ENCODE measurements at places on chromosomes 5 and 9. TPM values are rescaled to one million over a fixed set of nuclear protein-coding genes. Genes with fewer than 3 reads are reported as not detected.

GRCh38 chr9:111120526-111120925 is 82.3 kb upstream of the LPAR1 start:
- no peaks in the 10 kb centered on the region for H3K36me3 ChIP-seq
- H3K4me3 ChIP-seq, result no peak overlapping the region
- H3K4me1 ChIP-seq, result no peaks in the 10 kb centered on the region
- DNase-seq, result no peak
- no peak overlapping the region for H3K27ac ChIP-seq
- no peaks in the 10 kb centered on the region for H3K27me3 ChIP-seq

GRCh38 chr5:127810707-127811490 is 107.7 kb downstream of the CCDC192 start:
- H3K4me3 ChIP-seq, result no peak overlapping the region
- peak overlapping the region; percentile 29 for H3K27ac ChIP-seq
- no peaks in the 10 kb centered on the region for H3K4me1 ChIP-seq
- no peak for DNase-seq
- H3K36me3 ChIP-seq, result no peaks in the 10 kb centered on the region
- H3K27me3 ChIP-seq, result no peaks in the 10 kb centered on the region

- no peaks in the 10 kb centered on the region for H3K36me3 ChIP-seq
- H3K4me3 ChIP-seq, result no peak overlapping the region
- H3K27ac ChIP-seq, result no peak overlapping the region
- H3K27me3 ChIP-seq, result no peaks in the 10 kb centered on the region
These were observed 183.0 kb downstream of the CETN3 start for GRCh38 chr5:90226433-90227099.

- no peak overlapping the region for H3K4me3 ChIP-seq
- no peak overlapping the region for H3K27ac ChIP-seq
- no peaks in the 10 kb centered on the region for H3K36me3 ChIP-seq
- H3K27me3 ChIP-seq, result no peaks in the 10 kb centered on the region
- DNase-seq, result no peak
These were observed 405.3 kb upstream of the SLC30A5 start for GRCh38 chr5:68688547-68688946.

DNA sequence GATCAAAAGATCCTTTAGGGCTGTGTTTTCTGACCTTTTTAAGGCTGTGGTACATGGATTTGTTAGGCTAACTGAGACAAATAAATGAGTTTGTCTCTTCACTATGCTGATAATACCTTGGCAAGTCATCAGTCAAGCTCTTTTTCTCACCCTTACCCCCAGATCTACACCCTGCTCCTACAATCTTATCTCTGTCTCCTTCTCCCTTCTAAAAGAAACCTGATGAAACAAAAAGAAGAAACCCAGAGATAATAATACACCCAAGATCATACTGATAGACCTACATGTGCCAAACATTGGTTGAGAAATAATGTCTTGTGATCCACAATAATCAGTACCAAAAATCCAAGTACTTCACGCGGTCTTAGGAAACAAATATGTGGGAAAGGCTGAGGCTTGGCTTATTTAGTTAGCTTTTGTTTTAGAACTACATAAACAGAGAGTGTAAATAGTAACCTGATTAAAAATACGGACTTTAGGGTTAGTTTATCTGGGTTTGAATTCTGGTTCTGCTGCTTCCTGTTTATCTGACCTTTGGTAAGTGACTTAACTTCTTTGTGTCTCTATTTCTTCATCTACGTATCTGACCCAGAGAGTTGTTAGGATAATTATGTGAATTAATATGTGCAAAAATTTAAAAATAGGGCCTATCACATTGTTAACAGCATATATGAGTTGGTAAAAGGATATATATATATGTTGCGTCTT is 24.8 kb upstream of the PDCD1LG2 start:
- H3K36me3 ChIP-seq, result no peaks in the 10 kb centered on the region
- H3K4me3 ChIP-seq, result no peak overlapping the region
- no peaks in the 10 kb centered on the region for H3K4me1 ChIP-seq

The CDH6 gene
- 0.49 TPM for total RNA-seq

The SPINK1 gene
- 92.8 TPM for total RNA-seq

DNA sequence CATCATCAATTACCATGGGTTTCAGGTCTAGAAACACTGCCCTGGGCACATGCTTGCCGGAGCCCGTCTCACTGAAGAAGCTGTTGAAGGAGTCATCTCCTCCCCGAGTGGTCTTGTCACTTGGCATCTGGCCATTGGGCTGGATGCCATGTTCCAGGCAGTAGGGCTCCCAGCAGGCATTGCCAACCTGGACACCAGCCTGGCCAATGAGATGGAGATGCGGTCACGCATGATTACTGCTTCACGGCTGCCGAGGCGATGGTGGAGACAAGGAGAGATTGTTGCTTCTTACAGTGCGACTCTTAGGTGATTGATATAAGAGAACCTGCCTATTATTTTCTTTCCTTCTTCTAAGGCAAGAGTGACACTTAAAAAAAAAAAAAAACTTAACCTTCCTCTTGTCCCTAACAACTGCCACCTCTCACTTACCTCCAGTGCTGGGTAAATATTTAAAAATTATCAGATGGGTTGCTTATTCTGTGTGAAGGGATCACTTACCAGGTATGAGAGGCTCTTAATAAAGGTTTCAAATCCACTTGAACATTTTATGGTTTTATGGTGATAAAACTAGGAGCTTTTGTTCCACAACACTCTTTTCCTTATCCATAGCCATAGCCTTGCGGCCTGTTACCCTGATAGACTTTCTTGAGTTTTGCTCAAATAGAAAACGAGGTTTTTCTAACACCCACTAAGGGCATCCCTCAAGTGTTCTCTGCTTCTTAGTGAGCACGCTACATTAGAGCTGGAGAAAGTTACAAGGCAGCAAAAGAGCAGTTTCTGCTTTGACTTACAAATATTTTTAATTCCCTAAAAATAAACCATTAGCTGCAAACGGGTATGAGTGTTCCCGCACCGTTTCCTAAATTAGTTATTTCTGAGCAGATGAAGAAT is 41.2 kb downstream of the NIM1K start:
- H3K27ac ChIP-seq, result peak overlapping the region; percentile 48
- no peak overlapping the region for H3K4me3 ChIP-seq
- no peak for DNase-seq
- H3K4me1 ChIP-seq, result peaks cover 5% of the 10 kb centered on the region
- no peaks in the 10 kb centered on the region for H3K36me3 ChIP-seq

DNA sequence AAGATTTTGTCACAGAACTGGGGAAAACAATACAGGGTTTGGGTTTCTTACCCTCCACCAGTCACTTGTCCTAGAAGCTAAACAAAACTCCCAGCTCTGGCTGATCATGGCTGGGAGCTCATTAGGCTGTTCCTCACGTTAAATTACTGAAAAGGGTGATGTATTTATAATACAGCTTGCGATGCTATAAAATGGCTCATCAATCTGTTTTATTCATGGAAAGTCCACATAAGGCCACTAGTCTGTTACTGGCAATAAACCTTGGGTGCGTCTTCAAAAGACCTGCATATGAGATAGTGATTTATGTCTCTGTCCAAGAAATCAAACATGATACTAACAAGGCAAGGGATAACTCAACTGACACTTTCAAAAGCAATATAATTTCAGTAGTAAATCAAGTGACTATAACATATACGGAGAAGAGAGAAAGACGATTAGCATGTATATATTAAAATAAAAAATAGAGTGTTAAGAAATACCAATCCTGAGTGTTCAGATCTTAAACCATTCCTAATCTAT is 219.0 kb downstream of the BNC2 start:
- H3K4me3 ChIP-seq, result no peak overlapping the region
- H3K4me1 ChIP-seq, result no peaks in the 10 kb centered on the region
- no peak overlapping the region for H3K27ac ChIP-seq
- no peak for DNase-seq
- H3K36me3 ChIP-seq, result no peaks in the 10 kb centered on the region

The CBY3 gene
- not detected for total RNA-seq

DNA sequence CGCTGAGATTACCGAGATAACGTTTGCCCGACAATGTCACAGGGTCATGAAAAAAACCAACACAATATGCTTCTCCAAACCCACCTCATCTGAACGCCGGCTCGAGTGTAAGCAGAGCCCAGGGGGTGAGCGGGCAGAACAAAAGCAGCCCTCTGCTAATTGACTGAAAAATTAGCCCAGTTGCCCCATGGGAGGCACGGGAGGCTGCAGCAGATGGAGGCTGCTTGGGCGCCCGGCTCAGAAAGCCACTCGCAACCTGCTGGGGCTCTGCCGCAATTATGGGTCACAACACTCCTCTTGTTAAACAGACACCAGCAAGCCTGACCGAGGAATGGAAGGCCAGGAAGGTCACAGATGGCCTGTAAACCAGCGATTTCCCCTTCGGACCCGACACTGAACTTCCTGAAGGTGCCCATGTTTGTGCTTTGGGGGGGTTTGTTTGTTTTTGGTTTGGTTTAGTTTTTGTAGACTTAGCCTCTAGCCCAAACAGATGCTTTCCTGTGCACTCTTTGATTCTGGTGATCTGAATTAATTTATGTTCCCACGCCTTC is 104.6 kb upstream of the IRX1 start:
- H3K36me3 ChIP-seq, result no peaks in the 10 kb centered on the region
- no peaks in the 10 kb centered on the region for H3K27me3 ChIP-seq
- no peak overlapping the region for H3K4me3 ChIP-seq
- H3K4me1 ChIP-seq, result no peaks in the 10 kb centered on the region

The EFNA5 gene
- total RNA-seq, result 11.7 TPM

DNA sequence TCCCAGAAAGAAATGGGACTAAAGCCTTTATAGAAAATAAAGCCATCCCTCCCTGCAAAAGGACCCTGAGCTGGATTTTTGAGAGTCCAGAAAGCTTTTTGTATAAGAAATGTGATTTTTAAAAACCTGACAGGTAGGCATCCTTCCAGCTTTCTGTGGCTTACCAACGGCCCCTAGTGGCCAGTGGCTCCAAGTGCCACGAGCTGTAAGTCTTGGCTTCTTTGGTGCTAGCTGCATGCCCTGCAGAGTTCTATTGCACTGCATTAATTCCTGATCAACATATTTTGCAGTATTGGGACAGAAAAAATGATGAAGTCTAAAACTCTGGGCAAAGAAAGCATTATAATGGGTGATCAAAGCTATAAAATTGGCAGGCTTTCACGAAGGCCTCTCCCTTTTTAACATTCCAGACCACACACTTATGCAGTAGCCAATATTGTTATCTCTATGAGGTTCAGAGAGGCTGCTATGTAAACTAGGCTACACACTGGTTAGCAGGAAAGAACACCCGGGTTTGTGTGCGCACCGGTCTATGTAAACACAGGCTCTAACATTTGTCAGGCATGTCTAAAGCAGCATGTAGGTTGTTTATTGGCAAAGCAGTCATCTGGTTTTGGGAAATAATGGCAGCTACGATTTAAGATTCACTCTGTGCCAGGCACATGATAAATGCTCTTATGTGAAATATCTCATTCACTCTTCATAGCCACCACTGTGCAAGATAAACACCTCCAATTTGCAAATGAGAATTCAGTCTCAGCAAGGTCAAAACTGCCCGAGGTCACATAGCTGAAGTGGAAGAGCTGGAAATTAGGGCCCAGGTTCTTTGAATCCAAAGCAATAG is 55.2 kb downstream of the NMUR2 start:
- peak; percentile 36 for DNase-seq
- no peaks in the 10 kb centered on the region for H3K4me1 ChIP-seq
- no peak overlapping the region for H3K4me3 ChIP-seq
- H3K27ac ChIP-seq, result no peak overlapping the region
- H3K36me3 ChIP-seq, result no peaks in the 10 kb centered on the region

The C5orf52 gene
- not detected for total RNA-seq

DNA sequence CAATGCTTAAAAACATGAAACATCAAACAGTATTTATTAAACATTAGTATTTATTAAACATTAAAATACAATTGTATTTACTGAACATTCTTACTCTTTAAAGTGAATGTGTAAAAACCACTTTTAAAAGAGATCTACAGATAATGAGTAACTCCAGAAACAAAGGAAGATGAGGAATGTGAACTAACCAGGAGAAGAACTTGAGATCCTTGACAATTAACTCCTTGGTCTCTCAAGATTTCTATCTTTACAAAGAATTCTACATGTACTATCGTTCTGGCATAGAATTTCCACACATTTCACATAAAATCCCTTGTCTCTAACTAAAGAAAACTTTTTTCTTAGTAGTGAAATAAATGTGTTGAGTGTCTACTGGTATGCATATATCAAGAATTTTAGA is 28.7 kb upstream of the IFNE start:
- H3K4me1 ChIP-seq, result no peaks in the 10 kb centered on the region
- no peak overlapping the region for H3K27ac ChIP-seq
- no peaks in the 10 kb centered on the region for H3K27me3 ChIP-seq
- H3K36me3 ChIP-seq, result no peaks in the 10 kb centered on the region
- H3K4me3 ChIP-seq, result no peak overlapping the region

DNA sequence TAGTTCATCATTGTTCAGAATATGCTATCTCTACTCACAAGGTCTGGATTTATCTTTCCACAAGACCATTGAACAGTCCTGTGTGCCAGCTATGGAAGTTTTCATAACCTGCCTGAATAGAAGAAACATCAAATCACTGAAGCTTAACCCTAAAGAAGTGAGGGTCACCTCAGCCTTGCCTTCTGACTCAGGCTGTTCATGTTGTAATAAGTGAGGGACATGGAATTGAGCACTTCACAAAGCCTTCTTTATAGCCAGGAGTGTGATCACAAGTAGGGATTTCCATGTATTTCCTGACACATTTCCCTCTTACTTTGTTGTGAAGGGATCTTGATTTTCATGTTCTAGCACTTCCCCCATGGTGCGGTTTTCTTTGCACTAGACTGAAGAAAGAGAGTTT is 577.5 kb upstream of the WWC1 start:
- no peaks in the 10 kb centered on the region for H3K27me3 ChIP-seq
- no peak overlapping the region for H3K4me3 ChIP-seq
- no peaks in the 10 kb centered on the region for H3K4me1 ChIP-seq
- no peaks in the 10 kb centered on the region for H3K36me3 ChIP-seq
- no peak for DNase-seq

DNA sequence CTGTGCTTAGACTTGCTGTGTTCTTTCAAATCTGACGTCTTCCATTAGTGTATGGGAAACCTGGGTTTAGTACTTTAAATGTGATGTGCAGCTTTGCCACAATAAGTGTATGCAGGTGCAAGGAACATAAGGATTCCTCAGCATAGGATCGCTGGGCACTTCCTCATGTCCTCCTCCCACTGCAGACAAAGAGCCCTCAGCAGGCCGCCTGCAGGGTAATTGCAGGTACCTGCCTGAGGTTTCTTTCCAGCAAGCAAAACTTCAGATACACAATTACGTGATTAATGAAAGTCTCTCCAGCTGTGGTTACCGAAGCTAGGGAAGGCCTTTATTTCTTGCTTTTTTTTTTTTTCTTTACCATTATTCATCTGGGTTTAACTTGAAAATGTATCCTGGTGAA is 233.1 kb downstream of the RFK start:
- no peaks in the 10 kb centered on the region for H3K27me3 ChIP-seq
- no peak overlapping the region for H3K27ac ChIP-seq
- no peaks in the 10 kb centered on the region for H3K4me1 ChIP-seq
- H3K36me3 ChIP-seq, result no peaks in the 10 kb centered on the region
- H3K4me3 ChIP-seq, result no peak overlapping the region
- DNase-seq, result no peak

- no peaks in the 10 kb centered on the region for H3K36me3 ChIP-seq
- H3K4me1 ChIP-seq, result no peaks in the 10 kb centered on the region
- H3K27ac ChIP-seq, result no peak within 1 kb of the TSS
- H3K4me3 ChIP-seq, result peak within 1 kb of the TSS; percentile 21
- no peak for DNase-seq
These were observed at the start of gene SOWAHA for GRCh38 chr5:132812781-132813598. Gene SOWAHA (plus strand): TSS chr5:132813302. CDS start chr5:132813622, 320 bp downstream.

The LECT2 gene
- total RNA-seq, result 6.0 TPM

The ZDHHC11 gene
- total RNA-seq, result 1.7 TPM
